Stimulated activated effector memory CD8-positive, alpha-beta T cell treated with anti-CD3 and anti-CD28 coated beads, Interleukin-12 subunit alpha, Interleukin-12 subunit beta, amount 100 ng/mL, for 72 hours (primary cell): ENCODE measurements at places on chromosomes 3 and 15.
A peak's percentile ranks its signal among the peaks of the same experiment; 100 is the strongest.

- no peak for DNase-seq
Observed at GRCh38 chr3:4644951-4645350, 151.8 kb downstream of the ITPR1 start.

- no peak for DNase-seq
Observed at GRCh38 chr3:185929192-185930151, 8.3 kb downstream of the TRA2B start.

GRCh38 chr15:65033659-65034269 is 4.3 kb upstream of the MTFMT start:
- DNase-seq: no peak

DNA sequence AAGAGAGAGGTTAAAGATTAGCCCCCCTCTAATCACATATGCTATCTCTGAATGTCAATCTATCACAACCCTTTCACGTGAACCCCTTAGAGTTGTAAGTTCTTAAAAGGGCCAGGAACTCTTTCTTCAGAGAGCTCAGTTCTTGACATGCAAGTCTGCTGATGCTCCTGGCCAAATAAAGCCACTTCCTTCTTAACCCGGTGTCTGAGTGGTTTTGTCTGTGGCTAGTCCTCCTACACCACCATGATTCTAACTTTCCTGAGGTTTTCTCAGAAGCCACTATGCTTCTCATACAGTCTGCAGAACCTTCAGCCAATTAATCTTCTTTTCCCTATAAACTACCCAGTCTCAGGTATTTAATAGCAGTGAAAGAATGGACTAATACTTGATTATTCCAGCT is 231.1 kb upstream of the CNTN6 start:
- no peak for DNase-seq

DNA sequence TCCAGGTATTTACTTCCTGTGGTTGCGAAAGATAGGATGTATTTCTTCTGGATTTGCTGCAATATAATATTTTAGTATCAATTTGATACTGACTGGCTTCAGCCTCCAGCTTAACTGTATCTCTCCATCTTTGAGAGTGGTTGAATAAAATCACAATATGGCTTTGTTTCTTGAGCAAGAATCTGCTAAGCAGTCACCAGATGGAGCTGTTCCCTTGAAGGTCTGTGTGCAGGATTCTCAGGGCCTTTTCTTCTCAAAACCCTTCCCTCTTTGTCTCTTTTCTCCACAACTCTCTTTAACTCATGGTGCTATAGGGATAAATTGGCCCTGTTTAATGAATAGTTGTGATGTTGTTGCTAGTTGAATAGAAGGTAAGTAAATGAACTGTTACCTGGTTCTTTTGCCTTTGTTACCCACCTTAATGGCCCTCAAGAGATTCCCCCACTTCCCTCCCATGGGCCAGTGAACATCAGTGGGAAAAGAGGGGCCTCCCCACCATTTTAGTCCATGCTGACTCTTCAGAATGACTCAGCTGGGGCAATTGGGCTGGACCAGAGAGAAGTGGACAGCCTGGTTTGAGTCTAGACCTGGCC is 34.8 kb upstream of the RAB6B start:
- DNase-seq: peak; percentile 35

- DNase-seq: no peak
Observed at GRCh38 chr3:54963641-54964040, 35.8 kb upstream of the LRTM1 start.
